ENCODE measurements at places on chromosomes 4 and X.
A peak's percentile ranks its signal among the peaks of the same experiment; 100 is the strongest.

GRCh38 chr4:31620476-31620875, 900.3 kb downstream of the PCDH7 start:
- DNase-seq: no peak

- no peak for DNase-seq
Observed at GRCh38 chr4:175824076-175824475, 12.0 kb upstream of the GPM6A start.

GRCh38 chr4:136927172-136927571, 605.1 kb downstream of the PCDH18 start:
- no peak for DNase-seq

- DNase-seq: no peak
Observed at GRCh38 chrX:48864210-48864609, 28.8 kb upstream of the PCSK1N start.

- DNase-seq: no peak
Observed at GRCh38 chr4:182303847-182304246, 60.6 kb downstream of the TENM3 start.

- DNase-seq: no peak
Observed at GRCh38 chr4:13694256-13694655, 66.7 kb upstream of the BOD1L1 start.

DNA sequence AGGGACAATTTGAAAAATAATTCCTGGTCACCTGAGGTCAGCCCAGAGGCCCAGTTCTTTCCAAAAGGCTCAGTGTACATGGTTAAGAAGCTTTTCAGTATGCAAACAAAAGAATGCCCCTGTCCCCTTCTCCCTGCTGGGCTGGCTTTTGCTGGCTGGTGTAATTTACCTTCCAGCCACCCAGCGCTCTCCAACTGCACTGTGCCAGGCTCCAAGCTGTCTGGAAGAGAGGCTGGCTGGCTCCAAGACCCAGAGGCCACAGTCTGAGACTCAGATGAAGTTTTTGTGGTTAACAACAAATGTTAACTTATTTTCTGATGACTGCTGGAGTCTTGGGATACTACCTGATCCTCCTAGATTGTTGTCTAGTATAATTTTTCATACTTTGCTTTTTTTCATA, 11.9 kb upstream of the KIT start:
- DNase-seq: no peak

- no peak for DNase-seq
Observed at GRCh38 chrX:17967888-17968287, 106.8 kb upstream of the RAI2 start.

- DNase-seq: no peak
Observed at GRCh38 chr4:151215295-151215694, 61.7 kb upstream of the PRSS48 start.

DNA sequence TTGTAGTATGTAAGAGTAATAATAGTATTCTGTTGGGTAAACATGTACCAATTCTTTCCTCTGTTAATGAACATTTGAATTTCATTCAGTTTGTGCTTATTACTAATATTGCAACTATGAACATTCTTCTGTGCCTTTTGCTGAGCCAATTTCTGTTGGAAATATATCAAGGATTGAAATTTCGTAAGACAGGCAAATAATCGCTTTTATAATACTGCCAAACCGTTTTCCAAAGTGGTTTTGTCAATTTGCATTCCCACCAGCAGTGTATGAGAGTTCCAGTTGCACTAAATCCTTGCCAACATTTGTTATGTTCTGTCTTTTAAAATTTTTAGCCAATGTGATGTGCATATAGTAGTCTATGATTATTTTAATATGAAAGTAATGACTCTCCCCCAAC, 38.6 kb downstream of the MAGEB17 start:
- DNase-seq: no peak

DNA sequence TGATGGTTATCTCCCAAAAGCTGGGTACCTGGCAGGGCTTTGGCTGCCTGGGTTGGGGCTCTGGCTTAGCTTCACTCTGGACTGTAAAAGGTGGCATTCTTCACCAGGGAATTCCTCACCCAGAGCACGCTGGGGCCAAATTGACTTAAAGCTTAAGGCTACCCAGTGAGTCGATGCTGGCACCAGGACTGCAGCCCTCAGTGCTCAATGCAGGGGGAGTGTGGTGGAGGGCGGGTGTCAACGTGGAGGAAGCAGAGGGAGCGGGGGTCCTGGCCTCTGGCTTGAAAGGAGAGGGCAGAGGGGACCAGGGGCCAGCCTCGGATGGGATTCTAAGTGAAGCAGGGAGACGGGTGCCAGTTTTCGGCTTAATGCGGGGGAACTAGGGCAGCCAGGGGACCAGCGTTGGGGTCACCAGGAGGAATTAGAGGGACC, 446 bp upstream of the FAM50A start:
- no peak for DNase-seq

- no peak for DNase-seq
Observed at GRCh38 chr4:69239557-69240168, 25.1 kb upstream of the UGT2B11 start.

GRCh38 chrX:38896724-38897298, 95.6 kb downstream of the MID1IP1 start:
- DNase-seq: no peak

DNA sequence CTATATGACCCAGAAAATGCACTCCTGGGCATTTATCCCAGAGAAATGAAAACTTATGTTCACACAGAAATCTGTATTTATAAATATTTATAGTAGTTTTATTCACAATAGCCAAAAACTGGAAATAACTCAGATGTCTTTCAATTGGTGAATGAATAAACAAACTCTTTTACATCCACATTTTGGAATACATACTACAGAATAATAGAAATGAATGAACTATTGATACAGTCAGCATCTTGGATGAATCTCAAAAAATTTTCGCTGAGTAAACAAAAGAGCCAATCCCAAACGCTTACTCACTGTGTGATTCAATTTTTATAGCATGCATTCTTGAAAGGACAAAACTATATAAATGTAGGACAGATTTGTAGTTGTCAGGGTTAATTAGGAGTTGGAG, 75.1 kb upstream of the HTR2C start:
- no peak for DNase-seq

GRCh38 chrX:16718824-16719333, 533 bp upstream of the SYAP1 start:
- no peak for DNase-seq

DNA sequence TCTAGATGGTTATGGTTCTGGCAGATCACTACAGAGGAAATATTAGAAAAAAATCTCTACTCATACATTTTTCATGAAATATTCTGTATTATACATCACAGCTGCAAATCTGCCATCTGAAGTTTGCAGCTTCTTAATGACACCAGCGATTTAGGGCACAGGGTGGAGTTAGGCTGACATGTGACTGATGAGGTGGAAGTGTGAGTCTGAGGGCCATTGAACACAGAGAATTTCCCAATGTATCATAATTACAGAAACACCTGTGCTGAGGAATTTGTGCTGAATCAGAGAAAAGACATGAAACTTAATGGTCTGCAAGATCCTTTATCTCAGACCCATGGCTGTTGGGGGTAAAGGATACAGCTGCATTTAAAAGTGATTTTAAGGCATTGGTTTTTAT, 2025.6 kb upstream of the AGA start:
- no peak for DNase-seq

DNA sequence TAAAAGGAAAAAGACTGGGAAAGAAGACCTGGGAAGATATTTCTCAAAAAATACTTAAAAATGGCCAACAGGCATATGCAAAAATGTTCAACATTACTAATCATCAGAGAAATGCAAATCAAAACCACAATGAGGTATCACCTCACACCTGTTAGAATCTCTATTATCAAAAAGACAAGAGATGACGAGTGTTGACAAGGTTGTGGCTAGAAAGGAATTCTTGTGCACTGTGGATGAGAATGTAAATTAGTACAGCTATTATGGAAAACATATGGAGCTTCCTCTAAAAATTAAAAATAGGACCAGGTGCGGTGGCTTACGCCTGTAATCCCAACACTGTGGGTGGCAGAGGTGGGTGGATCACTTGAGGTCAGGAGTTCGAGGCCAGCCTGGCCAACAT, 50.0 kb downstream of the C4orf46 start:
- no peak for DNase-seq

DNA sequence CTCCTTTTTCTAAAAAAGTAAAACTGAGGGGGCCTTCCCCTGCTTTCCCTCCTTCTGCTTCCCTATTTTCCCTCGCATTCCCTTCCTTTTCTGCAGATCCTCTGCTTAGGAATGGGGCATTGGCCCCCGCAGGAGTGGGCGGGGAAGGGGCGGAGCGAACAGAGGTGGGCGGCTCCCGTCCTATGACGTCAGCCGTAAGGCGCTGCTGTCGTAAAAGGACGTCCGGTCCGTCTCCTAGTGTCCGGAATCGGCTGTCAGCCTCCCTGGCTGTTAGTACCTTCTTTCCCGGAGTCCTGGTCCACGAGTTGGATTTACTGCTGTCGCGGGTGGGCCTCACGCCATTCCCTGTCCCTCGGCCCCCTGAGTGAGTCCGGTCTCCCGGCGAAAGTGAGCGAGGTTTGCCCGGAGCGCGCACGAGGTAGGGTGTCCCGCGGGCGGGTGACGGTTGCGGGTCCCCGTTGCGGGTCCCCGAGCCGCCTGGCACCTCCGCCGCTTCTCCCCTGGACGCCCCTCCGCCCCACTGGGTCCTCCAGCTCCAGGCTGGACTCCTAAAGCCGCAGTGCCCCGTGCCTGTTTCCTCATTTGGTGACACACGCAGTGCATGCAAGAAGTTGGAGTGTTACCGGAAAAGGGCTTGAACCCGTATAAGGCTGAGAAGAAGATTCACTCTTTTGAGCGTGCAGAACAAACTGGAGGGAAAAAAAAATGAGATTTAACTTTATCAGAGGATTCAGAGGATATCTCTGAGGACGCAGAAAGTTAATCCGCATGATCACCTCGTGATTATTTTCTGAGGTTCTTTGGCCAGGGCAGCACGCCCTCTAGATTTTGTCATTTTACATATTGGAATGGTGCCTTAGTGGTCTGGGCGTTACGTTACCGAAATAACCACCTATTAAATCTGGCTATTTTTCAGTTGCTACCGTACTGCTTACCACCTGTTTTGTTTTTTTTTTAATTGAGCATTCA, at the start of gene ZNF330:
TSS of gene ZNF330 (plus strand) at position 205 of the 969 bp plus-strand sequence. CDS start 1,477 bp downstream, outside the sequence.
- peak; percentile 92 for DNase-seq

DNA sequence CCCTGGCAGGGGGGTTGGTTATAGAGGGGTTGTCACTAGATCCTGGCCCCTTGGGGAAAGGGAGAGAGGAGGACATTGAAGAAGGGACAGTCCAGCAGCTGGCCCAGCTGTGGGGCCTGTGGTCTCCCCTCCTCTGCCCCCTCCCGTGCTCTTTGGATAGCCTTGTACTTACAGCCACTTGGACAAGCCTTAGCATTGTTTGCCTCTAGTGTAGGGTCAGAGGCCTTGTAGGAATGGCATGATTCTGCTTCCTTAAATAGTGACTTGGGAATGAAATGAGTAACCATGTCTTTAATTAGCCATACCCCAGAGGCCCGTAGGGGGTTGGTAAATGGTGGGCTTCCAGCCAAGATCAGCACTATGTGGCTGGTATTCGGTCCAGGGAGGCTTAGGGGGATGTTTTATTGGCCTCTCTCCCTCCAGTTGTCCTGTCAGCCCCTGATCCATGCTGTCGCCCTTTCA, 230.6 kb downstream of the PTTG2 start:
- DNase-seq: no peak

DNA sequence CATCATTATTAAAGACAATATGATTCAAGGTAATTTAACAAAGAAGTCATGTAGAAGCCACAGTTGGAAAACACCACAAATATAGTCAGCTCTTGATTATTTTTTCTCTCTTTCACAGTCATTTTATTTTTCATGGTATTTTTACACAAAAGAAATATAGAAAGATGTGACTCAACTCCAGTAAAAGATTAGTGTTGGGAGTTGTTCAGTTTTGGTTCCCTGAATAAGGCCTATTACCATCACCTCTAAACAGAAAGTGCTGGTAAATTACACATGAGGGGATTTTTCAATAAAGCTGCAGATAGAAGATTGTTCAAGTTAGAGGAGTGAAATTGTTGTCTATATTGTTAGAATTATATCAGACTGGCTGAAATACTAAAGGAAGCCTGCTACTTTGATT, 107.0 kb downstream of the DDIT4L start:
- DNase-seq: no peak

GRCh38 chr4:19375931-19376330, 875.8 kb upstream of the SLIT2 start:
- DNase-seq: no peak

DNA sequence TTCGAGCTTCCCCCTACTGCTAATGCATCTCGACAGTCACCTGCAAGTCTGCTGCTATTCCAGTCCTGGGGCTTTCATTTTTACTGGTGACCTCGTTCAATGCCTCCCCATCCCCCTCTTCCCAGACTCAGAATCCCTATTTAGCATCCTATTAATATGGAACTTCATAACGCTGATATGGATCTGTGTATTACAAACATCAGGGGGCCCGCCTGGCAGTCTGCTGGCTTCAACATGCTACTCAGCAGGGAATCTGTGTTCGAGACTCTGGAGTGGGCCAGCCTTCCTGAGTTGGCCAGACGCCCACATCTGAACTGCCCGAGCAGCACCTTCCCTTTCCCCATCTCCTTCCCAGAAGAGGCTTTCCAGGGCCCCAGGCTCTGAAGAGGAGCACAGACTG, 173.9 kb upstream of the PPARGC1A start:
- peak; percentile 48 for DNase-seq

GRCh38 chrX:134868771-134869495, 121.9 kb upstream of the SMIM10 start:
- DNase-seq: no peak

- no peak for DNase-seq
Observed at GRCh38 chrX:24146283-24146949, 3.1 kb upstream of the ZFX start.

GRCh38 chr4:33386764-33387163, 2666.6 kb downstream of the PCDH7 start:
- no peak for DNase-seq

DNA sequence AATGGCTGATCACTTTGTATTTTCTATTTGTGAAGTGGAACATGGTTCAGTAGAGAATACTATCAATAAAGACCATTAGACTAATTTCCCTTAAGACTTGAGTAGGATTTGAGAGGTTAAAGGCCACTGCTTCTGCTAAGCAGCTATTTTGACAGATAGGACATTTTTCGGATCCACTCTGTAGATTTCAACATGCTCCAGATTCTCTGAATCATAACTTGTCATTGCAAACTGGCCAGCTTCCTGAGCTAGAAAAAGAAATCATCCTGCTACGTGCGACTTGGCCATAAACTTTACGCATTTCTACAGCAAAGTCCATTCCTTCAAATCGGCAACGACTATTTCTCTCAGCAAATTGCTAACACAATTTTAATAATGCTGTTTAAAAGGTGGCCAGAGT, 55.2 kb downstream of the MGST2 start:
- no peak for DNase-seq

DNA sequence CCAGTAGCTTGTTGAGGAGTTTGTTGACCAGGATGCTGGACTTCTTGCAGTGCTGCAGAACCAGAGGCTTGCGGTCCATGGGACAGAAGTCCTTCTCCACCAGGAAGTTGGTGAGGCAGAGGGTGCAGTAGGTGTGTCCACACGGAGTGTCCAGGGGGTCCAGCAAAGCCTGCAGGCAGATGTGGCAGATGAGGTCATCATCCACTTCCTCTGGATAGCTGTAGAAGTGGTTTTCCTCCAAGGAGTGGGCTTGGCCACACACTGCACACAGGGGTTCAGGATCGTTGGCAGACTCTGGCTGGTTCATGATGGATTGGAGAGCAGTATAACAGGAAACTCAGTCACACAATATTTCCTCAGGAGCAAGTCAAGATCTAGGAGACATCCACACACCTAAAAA, 17.6 kb downstream of the LNX1 start:
- DNase-seq: no peak

- DNase-seq: no peak
Observed at GRCh38 chr4:18077808-18078207, 56.3 kb upstream of the LCORL start.

Measured in cerebellar cortex (tissue), 1 donor.